ENCODE measurements at places on chromosomes 4 and X.

GRCh38 chr4:123784626-123785025 lies 388.0 kb downstream of the SPRY1 start:
- no peak for DNase-seq

DNA sequence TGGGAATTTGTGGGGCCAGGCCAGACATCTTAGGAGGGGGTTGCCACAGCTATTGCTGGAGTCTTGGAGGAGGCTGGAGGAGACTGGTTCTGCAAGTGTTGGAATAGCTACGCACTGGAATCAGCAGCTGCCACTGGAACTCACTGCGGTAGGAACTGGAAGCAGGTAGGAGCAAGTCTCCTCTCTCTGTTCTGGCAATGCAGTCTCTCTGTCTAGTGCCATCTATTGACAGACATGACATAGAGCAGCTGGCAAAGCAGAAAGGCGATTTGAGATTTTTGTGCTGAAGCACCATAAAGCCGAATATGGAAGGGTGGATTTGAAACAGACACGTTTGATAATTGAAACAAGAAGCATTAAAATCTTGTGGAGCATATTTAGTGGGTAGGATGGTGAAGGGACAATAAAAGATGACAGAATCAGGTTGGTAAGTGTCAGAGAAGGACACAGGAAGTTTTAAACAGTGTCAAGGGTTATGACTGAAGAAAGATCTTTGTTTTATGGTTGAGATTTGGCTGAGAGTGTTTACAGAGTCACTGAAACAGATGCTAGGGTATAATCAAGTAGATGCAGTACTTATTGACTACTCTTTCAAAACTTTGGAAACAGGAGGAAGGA lies 23.5 kb upstream of the SYNPO2 start:
- peak; percentile 35 for DNase-seq

GRCh38 chr4:1109333-1109732 lies 4.0 kb downstream of the RNF212 start:
- DNase-seq, result no peak

DNA sequence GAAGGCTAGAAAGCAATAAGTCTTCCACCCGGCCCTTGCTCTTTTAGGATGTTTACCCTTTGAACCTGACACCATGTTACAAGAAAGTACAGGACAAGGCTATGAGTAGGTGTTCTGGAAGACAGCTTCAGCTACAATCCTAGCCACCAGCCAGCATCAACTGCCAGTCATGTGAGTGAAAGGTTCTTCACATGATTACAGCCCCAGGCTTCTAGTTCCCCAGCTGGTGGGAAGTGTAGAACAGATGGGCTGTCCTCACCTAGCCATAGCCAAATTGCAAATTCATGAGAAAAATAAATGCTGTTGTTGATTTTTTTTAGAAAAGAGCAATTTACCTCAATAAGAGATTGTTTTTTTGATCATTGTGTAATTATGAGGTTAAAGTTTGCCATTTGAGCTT lies 60.8 kb downstream of the GRXCR1 start:
- DNase-seq, result no peak

DNA sequence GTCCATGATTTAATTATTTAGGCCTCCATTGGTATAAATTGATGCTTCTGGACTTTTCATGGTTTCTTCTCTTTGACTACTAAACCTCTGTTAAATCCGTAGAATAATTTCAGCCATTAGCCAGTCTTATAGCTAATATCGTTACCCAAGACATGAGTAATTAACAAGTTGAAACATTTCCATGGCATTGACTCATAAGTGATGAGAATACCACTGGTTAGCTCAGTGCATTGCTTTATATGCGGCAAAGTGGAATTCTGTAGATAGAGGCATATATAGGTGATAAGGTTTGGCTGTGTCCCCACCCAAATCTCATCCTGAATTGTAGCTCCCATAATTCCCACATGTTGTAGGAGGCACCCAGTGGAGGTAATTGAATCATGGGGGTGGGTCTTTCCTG lies 80.6 kb downstream of the VCX2 start:
- no peak for DNase-seq

DNA sequence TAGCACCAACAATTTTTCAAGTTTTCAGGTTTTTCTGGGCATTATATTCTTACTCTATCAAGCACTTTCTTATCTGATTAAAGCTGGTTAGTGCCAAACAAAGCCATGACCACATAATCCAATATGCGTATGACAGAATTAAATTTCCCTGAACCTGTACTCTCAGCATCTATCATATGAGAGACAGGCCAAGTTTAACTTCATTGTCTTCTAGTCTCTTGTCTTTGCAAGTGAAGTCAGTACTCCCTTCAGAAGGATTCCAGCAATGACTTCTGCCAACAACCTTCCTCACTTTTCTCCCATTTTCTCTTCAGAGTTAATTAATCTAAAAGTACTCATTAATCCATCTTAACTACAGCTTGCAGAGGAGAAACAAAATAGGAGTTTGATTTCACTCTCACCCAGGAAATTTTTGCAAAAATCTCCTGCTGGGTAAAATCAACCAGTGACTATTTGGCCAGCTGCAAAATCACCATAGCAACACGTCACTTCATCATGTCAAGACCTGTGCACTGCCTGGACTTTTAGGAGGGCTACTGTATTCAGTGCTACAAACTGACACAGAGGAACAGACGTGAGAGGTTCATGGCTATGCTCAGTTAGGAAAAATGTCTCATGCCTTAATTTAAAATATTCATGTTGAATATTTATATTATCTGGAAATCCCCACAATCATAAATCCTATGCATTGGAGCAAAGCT lies 208.4 kb downstream of the ANTXR2 start:
- peak; percentile 15 for DNase-seq

GRCh38 chrX:39936886-39937770 lies 160.6 kb downstream of the BCOR start:
- no peak for DNase-seq

DNA sequence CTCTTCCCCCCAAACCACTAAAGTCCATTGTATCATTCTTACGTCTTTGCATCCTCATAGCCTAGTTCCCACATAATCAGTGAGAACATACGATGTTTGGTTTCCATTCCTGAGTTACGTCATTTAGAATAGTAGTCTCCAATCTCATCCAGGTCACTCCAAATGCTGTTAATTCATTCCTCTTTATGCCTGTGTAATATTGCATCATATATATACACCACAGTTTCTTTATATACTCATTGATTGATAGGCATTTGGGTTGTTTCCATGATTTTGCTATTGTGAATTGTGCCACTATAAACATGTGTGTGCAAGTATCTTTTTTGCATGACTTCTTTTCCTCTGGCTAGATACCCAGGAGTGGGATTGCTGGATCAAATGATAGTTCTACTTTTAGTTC lies 57.2 kb downstream of the ARFIP1 start:
- no peak for DNase-seq

DNA sequence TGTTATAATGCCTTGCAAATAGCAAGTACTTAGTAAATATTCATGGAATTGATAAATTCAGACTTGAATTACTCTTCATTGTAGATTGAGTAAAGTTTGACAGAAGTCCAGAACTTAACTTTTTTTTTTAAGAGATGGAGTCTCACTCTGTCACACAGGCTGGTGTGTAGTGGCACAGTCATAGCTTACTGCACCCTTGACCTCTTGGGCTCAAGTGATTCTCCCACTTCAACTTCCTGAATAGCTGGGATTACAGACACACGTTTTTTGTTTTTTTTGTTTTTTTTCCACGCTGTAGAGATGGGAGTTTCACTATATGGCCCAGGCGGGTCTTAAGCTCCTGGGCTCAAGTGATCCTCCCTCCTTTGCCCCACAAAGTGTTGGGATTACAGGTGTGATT lies 32.1 kb downstream of the UBE2K start:
- no peak for DNase-seq

DNA sequence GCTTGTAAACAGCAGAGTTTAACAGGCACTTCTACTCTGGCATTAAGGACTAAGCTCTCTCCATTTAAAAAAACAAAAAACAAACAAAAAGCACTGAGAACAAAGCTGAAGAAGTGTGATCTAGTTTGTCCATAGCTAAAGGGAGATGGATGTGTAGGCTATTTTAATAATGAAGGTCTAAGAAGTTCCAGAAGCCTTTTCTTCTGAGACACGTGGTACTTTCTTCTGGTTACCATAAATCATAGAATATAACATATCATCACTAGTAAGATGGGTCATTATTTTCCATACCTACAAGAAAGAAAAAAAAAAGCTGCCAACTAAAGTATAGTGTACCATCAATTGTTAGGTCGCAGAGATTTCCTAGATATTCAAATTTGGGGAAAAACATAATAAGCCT lies 722 bp upstream of the NBDY start:
- DNase-seq, result no peak

- no peak for DNase-seq
Measured at GRCh38 chr4:110062166-110062565, 136.2 kb downstream of the ELOVL6 start.

DNA sequence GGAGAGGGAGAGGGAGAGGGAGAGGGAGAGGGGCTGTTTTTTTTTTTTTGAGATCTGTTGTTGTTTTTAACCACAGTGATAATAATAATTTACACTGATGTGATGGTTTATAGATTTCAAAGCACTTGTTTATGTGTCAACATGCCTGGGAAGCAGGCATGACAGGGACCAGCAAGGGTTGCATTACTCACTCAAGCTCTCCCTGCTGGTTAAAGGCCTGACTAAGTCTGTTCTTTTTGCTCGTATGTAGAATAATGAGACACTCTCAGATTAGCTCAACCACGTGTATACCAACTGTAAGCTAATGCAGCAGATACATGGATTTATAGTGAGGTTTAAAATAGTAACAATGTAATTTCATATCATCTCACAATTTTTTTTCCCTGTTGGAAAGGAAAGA lies 134.6 kb upstream of the BOD1L1 start:
- DNase-seq, result no peak

DNA sequence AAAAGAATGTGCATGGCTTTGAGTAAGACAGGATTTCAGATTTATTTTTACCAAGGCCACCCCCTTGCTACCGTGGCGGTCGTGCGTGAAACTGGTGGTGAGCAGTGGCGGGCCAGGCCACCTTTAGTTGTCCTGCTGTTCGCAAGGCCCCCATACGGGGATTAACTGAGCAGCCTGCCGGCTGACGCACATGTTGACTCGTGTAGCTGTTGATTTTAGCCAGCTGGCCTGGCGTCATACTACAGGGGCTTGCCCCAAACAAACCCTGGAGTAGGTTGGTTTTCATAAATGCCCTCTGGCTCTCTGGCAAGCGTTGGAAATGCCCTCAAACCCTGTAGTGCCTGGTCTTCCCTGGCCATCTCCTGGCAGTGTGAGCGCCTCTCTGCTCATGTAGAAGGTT lies 28.4 kb downstream of the WFS1 start:
- DNase-seq, result no peak

DNA sequence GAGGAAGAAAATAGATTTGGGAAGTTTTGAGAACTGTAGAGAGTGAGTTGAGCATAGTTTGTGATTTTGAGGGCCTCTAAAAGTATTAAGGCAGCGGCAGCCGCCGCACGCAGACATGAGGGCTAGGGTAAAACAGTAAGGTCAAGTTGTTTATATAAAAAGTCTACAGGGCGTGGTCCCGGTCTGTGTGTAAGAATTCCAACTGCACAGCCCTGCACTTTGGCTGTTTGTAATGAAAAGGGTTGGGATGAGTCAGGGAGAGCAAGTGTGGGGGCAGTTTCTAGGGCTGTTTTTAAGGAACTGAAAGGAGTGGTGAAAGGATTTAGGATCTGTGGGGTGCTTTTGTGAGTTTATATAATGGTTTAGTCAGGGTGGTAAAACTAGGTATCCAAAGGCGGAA lies 55.0 kb downstream of the BEX3 start:
- DNase-seq, result no peak

- DNase-seq, result peak; percentile 34
Measured at GRCh38 chr4:2934813-2935761, 28.1 kb downstream of the NOP14 start.

DNA sequence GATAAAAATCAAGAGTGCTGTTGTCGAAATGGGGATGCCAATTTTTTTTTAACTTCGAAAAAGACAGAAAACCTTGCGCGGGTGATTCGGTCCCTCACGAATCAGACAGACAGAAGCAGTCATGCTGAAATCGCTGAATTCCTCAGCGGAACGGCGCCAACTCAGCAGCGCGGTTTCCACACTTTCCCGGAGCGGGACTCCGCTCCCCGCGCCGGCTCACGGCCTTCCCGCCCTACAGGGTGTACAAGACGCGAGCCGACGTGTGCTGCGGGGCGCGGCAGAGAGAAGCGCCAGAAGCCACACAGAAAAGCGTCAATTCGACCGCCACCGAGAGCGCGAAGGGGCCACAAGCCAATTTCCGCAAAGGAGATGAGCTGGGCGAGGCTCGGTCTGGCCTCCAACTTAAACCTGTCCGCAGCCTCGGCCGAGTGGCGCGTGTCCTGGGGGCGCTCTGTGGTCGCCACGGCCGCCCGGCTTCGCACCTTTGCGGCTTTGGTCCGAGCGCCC lies 1.3 kb downstream of the NEXMIF start:
- DNase-seq, result peak; percentile 57

DNA sequence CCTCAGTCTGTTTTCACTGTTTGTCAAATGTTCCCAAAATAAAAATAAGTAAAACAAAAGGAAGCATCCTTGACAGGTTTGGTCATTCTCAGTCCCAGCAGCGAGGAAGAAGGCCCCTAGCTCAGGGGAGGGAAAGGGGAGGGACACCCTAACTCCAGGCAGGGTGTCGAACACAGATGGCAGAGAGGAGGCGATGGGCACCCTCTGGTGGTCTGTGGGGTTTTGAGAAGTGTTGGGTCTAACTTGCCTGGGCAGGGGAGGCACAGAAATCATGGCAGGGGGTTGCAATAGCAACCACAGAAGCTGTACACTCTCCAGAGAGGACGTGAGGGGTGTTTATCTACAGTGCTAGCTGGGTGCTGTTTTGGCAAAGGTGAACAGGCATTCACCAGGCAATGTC lies 229.8 kb upstream of the SFRP2 start:
- no peak for DNase-seq

- DNase-seq, result no peak
Measured at GRCh38 chrX:73478961-73479360, 32.1 kb downstream of the CDX4 start.

DNA sequence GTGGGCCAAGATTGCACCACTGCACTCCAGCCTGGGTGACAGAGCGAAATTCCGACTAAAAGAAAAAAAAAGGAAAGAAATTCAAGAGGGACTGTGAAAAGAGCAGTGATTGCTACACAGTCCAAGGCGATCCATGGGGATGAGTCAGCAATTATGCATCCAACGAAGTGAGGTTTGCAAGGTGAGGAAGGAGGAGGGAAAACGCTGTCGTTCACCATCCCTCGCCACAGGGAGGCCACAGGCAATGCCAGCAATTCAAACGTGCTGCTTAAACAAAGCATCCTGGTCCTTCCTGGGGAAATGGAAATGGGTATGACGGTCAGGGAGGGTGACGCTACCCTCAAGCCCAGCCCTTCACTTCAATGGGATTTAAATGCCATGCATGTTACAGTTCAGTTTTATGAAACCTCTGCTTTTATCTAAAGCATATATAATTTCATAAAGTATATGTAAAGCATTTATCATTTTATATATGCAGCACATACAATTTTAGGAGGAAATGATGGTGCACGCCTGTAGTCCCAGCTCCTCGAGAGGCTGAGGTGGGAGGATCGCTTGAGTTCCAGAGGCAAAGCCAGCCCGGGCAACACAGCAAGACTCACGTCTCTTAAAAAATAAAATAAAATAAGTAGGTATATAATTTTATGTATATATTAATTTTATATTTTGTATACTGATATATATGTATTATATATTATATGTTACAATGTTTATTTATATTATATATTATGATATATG lies 108.7 kb downstream of the DHRSX start:
- DNase-seq, result no peak

Data from DMS 273 treated with DMSO at 0.1 percent for 48 hours (cell line).